ENCODE measurements at places on chromosomes 1 and 21. TPM values are rescaled to one million over a fixed set of nuclear protein-coding genes. Genes with fewer than 3 reads are reported as not detected.
A peak's percentile ranks its signal among the peaks of the same experiment; 100 is the strongest.

GRCh38 chr1:205350691-205351141 is 6.0 kb downstream of the KLHDC8A start:
- DNase-seq = no peak

- no peak for DNase-seq
These were observed 432.8 kb downstream of the MATN1 start for GRCh38 chr1:30290581-30290980.

GRCh38 chr21:38817371-38818324 is 11.9 kb downstream of the ETS2 start:
- no peak for DNase-seq

DNA sequence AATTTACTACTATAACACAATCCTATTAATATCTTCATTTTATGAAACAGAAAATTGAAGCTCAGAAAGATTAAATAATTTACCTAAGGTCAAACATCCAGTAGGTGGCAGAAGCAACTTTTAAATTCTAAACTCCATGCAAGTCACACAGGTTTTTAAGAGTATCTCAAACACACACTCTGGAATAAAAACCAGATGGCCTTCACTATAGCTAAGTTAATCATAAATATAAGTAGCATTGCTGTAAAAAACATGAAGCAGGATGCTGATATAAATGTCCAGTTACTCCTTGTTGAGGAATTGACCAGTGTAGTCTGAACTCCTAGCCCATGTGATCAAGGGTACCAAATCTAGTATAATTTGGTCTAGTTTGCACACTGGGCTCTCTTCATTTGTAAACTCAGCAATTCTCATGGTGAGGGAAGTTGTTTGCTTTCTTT is 9.4 kb upstream of the FMO3 start:
- peak; percentile 2 for DNase-seq

GRCh38 chr1:173669491-173669941 is at the start of gene ANKRD45:
Gene ANKRD45, minus strand, starts transcription at chr1:173669851. Its CDS starts 10,433 bp downstream, at chr1:173659418.
- DNase-seq = peak; percentile 68

- no peak for DNase-seq
These were observed 544.1 kb downstream of the KIF26B start for GRCh38 chr1:245698860-245699259.

DNA sequence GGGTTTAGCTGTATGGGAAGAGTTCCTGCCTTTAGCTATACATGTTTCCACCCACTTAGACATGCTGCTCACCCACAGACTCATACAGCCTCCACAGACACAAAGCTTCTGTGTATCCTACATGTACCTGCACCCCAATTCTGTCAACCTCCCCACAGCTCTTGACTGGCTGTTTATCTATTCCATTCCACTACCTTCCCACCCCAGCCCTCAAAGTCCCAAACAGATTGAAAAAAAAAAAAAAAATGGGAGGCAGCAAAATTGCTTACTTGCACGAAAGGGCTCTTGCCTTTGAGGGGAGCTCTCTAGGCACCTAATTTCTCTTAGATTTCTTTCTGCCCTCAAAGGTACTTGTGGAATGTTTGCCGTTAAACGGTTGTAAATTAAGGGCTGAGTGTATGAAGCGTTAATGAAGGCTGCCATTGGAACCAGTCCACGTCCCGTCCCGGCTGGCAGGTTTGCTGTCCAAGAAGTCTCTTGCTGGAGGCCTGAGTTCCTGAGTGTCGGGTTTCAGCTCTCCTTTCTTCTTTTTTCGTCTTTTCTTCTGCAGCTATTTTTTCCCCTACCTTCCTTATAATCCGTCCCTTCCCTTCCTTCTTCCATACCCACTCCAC is 43.6 kb downstream of the PBX1 start:
- peak; percentile 86 for DNase-seq

DNA sequence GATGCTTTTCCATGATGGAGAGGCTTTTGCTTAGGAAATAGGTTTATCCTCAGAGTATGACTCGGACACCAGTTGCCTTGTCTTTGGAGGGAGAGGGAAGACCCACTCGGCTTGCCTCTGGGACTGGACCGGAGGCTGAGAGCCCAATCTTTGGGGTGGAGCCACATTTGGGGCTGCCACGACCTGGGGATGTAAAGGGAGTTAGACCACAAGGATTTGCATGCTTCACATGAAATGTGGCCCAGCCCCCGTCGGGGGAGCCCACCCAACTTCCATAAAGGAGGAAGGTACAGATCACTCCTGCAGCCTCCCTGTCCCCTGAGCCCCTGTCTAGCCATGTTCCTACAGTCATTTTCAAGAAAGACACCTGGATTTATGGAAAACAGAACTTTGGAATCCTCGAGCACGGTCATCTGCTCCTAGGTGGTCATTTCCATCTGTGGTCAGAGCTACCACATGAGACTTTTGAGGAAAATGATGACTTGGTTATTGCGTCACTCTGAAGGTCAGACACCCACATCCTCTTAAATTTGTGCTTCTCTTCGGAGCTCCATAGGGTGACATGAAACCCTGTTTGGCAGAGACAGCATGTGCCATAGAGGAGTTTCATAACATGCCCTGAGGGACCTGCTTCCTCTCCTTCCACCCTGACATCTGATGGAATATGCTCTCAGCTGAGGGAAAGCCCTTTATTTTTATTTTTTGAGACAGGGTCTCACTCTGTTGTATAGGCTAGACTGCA is 99.4 kb upstream of the SLC45A1 start:
- no peak for DNase-seq

DNA sequence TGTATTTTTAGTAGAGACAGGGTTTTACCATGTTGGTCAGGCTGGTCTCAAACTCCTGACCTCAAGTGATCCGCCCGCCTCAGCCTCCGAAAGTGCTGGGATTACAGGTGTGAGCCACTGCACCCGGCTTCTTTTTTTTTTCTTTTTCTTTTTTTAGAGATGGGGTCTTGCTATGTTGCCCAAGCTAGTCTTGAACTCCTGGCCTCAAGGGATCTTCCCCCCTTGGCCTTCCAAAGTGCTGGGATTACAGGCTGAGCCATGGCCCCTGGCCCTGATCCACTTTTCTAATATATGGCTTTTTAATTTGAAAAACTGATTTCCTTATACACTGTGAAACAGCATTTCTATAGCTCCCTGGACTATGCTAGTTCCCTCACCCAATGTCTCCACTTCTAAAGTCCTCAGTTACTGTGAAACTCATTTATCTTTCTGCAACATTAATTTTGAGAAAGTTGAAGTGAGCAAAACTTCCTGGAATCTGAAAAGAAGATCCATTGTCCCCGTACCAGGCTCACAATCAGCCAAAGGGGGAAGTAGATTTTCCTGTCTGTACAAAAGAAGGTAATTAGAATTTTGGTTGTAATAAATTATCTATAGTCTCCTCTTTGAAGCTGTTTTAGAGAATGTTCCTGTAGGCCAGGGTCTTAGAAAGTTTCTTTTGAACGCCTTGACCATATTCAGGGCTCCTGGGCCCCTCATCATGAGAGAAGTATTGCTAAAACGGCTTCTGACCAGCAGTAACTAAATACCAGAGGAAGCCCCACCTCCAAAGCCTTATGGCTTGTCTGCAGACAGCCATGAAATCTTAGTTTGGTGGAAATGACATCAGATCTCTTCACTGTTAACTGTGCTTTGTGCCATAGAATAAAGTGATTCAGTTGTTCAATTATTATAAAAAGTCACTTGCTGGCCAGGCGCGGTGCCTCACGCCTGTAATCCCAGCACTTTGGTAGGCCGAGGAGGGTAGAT is 34.9 kb downstream of the DEGS1 start:
- DNase-seq = no peak

DNA sequence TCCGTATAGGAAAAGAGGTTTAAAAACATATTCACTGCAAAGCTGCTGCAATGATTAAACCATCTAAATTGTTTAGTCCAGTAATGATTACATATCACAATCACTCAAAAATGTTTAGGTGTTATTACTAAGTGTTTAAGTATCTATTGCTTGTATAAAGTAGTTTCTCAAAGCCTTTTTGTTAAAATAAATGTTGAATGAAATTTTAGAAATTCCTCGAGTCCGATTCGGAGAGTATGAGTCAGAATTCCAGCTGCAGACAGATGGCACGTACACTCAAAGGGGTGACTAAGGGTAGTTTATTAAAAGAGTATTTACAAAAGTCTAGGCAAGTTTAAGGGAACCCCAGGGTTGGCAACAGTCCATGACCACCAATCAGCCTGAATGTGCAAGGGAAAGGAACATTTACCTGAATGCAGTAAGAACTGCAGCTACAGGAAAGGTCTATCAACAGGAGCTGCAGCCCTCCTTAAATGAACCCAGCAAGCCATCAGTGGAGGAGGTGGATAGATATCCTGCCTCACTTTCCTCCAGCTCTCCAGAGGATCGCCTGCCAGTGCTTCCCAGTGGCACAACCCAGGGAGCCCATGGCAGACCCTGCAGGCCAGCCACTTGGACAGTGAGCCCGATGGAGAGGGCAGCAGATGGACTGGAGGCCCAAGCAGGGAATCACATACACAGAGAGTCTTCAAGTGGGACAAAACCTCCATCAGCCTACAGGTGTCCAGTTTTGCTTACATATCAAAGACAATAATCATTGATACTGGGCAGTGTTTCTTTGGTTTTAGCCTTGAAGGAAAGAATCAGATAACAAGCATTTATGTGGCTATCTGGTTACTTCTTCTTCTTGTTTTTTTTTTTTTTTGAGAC is 92.1 kb upstream of the SLC44A3 start:
- DNase-seq = no peak

DNA sequence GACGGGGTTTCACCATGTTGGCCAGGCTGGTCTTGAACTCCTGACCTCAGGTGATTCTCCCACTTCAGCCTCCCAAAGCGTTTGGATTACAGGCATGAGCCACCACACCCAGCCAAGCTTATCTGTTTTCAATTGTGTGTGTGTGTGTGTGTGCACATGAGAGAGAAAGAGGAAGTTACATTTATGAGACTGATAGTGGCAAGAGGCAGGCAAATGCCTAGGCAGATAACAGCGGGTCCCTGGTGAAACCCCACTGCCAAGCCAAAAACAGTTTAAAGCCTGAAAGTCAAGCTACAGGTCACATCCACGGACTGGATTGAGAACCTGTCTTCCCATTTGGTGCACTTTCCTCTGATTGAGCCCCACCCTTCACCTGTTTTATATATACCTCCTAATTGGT is 35.1 kb upstream of the IFNGR2 start:
- no peak for DNase-seq

- no peak for DNase-seq
These were observed 5.1 kb downstream of the ECHDC2 start for GRCh38 chr1:52916241-52916975.

DNA sequence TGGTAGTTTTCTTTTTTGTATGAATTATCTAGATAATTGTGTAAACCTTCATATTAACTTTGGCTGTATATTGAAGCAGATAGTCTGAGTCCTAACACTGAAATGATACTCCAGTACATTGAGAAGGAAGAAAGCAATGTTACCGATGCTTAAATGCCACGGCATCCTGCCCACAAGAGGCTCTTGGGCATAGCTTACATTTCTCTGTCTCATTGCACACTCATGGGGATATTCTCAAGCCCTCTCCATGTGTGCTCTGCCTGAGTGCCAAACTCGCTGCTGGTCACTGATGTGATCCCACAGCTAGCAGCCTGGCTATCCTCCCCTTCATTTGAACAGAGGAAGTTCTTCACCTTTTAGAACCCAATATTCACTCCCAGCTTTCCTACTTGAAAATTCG is 179.4 kb downstream of the TGFB2 start:
- no peak for DNase-seq

DNA sequence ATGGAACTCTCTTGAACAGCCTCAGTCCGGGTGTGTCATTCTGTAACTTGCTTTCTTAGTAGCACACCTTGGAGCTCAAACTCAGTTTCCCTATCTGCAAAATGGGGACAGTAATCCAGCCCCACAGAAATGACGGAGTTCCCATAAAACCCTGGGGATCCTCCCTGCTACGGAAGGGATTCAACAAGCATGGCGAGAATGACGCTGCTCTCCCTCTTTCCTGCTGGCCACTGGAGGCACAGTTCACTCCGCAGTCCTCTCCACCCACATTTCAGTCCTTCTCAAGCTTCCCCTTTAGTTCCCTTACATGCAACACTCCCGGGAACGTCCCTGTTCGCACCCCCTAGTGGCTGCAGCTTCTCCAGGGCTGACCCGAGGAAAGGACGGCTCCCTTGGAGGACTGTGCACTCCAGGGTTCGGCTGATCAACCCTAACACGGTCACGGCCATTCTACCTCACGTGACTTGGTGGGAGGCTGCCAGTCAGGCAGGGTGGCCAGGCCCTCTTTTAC is 20.6 kb downstream of the RUNX3 start:
- DNase-seq = no peak

GRCh38 chr1:26768755-26769154 is 19.0 kb upstream of the PIGV start:
- no peak for DNase-seq

DNA sequence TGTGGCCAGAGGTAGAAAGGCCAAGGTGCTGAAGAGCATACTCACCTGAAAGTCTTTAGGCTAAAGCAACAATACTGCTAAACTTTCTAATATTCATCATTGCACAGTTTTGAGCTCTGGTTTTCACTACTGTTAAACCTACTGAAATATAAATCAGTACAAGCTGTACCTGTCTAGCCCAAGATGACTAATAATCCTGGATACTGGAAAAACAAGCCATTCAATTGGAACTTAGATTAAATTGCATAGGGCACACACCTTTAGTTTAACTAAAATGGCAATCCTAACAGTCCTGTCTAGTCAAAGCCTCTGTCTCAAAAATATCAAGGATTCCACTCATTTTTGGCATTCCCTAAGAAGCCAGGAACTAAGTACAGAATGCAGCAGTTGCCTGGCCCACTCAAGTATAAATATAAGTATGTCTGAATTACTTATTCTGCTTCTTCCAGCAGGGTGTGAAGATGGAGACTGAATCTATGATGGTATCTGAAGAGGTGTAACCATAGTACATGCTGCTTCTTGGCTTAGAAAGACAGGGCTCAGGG is 3.1 kb downstream of the CHML start:
- DNase-seq = no peak

GRCh38 chr1:68916221-68916902 is 419.5 kb upstream of the DEPDC1 start:
- DNase-seq = no peak

DNA sequence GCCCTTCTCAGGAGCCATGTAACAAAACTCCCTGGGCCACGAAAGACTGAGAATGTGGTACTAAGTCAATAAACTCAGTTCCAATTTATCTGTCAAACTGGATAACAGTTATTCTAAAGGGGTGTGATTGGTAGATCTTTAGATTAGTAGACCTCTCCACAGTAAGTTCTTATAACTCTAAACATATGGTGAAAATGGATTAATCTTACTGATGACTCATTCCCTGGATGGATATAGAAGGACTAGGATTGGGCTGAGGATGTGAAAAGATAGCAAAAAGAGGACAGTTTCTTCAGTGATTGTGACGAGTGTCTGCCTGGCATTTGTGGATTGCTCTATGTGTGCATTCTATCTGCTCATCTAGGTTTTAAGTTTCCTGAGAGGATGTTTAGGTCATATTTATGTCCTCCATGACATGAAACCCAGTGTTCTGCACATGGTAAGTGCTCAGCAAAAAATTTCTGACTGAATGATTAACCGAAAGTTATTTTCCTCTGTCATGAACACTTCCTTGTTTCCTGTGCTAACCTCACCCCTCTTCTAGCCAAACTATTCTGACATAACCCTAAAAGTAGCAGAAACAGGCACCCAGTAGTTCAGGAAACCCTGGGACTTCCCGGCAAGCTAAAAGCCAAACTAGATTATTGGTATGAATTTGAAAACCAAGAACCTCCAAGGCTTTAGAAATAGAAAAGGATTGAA is 397.5 kb upstream of the PLXNA2 start:
- DNase-seq = no peak

The MYBPH gene
- polyA plus RNA-seq = 0.30 TPM

The TFF3 gene
- polyA plus RNA-seq = 5.4 TPM

The ZYG11A gene
- 0.17 TPM for polyA plus RNA-seq

The CELA3B gene
- polyA plus RNA-seq = 0.40 TPM

Measured in renal cortex interstitium (tissue), 15 donors.